ENCODE measurements at places on chromosomes 4 and X. TPM values are rescaled to one million over a fixed set of nuclear protein-coding genes. Genes with fewer than 3 reads are reported as not detected.

RAB40A gene
- 0.39 TPM for total RNA-seq

PLAC1 gene
- total RNA-seq = not detected

HSD17B13 gene
- total RNA-seq = not detected

DDX53 gene
- total RNA-seq = not detected

FABP2 gene
- not detected for total RNA-seq

FAM199X gene
- 10.3 TPM for total RNA-seq

NSDHL gene
- total RNA-seq = 32.3 TPM

SSX2 gene
- total RNA-seq = not detected

BRS3 gene
- total RNA-seq = not detected

TRAM1L1 gene
- 1.8 TPM for total RNA-seq

VCX gene
- not detected for total RNA-seq

ITGB1BP2 gene
- total RNA-seq = 1.8 TPM

UGT2B10 gene
- not detected for total RNA-seq

HMGN5 gene
- total RNA-seq = 0.73 TPM

NPNT gene
- total RNA-seq = not detected

PNMA3 gene
- 0.37 TPM for total RNA-seq

ARSD gene
- total RNA-seq = 11.4 TPM

SPANXB1 gene
- not detected for total RNA-seq

AP1S2 gene
- total RNA-seq = 17.6 TPM

MAGEA4 gene
- not detected for total RNA-seq

HSFX3 gene
- not detected for total RNA-seq

VSIG1 gene
- total RNA-seq = under 0.01 TPM

NHS gene
- total RNA-seq = 0.98 TPM

CORIN gene
- under 0.01 TPM for total RNA-seq

SPANXN1 gene
- not detected for total RNA-seq

P2RY10 gene
- not detected for total RNA-seq

TMPRSS11A gene
- not detected for total RNA-seq
